ENCODE measurements at places on chromosomes 4 and X.

DNA sequence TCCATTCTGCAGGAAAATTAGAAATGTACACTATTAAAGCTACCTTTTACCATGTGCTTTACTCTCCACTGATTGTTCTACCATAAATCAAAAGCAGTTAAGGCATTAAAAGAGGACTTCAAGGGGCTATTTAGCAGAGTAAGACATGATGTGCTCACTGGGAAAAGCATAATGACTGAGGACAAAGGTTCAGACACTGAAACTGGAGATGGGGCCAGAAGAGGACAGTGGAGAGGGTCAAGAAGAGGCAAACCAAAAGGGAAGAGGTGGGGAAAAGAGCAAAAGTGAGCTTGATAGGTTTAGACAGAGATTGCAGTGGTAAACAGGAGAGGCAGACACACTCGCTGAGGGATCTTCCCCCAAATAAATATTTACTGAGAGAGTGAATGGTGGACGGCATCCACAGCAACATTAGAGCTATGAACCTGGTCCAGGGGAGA, 23.8 kb downstream of the SH3RF1 start:
- no peak for DNase-seq

DNA sequence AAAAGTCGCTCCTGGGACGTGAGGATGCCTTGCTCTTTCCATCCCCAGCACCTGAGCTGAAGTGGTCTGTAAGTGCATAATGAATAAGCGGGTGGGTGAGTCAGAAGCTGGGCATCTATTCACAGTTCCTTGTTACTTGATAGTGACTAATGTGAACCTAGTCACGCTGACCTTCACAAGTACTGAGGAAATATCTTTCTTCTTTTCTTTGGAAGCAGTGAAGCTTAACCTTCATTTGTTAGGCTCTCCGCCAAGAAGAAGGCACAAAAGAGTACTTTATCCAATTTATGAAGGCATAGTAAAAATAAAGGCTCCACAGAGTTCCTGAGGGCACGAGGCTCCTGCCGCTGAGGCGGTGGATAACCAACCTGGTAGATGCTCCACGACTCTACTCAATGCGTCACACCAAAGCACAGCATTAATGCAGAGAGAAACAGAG, 475.7 kb upstream of the SLIT2 start:
- no peak for DNase-seq

- DNase-seq: no peak
Measured at GRCh38 chr4:24796620-24797019, 1.2 kb downstream of the SOD3 start.

DNA sequence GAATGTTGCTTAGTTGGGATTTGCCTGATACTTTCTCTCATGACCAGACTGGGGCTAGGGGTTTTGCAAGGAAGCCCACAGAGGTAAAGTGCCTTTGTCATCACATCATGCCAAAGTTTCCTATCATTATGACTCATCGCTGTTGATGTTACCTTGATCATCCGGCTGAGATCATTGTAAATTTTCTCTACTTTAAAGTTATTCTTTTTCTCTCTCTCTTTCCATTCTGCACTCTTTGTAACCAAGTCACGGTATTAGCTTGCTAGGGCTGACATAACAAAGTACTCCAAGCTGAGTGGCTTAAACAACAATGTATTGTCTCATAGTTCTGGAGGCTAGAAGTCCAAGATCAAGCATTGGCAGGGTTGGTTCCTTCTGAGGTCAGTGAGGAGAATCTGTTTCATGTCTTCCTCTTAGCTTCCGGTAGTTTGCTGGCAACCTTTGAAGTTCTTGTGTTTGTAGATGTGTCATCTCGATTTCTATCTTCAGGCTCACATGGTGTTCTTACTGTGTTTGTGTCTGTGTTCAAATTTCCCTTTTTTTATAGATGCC, 113.0 kb downstream of the DTHD1 start:
- peak; percentile 15 for DNase-seq

- DNase-seq: no peak
Measured at GRCh38 chrX:119887721-119888425, 7.8 kb upstream of the AKAP14 start.

GRCh38 chr4:70614184-70614555, 14.4 kb upstream of the ENAM start:
- no peak for DNase-seq

- DNase-seq: no peak
Measured at GRCh38 chr4:69484011-69484410, 11.7 kb downstream of the UGT2B4 start.

DNA sequence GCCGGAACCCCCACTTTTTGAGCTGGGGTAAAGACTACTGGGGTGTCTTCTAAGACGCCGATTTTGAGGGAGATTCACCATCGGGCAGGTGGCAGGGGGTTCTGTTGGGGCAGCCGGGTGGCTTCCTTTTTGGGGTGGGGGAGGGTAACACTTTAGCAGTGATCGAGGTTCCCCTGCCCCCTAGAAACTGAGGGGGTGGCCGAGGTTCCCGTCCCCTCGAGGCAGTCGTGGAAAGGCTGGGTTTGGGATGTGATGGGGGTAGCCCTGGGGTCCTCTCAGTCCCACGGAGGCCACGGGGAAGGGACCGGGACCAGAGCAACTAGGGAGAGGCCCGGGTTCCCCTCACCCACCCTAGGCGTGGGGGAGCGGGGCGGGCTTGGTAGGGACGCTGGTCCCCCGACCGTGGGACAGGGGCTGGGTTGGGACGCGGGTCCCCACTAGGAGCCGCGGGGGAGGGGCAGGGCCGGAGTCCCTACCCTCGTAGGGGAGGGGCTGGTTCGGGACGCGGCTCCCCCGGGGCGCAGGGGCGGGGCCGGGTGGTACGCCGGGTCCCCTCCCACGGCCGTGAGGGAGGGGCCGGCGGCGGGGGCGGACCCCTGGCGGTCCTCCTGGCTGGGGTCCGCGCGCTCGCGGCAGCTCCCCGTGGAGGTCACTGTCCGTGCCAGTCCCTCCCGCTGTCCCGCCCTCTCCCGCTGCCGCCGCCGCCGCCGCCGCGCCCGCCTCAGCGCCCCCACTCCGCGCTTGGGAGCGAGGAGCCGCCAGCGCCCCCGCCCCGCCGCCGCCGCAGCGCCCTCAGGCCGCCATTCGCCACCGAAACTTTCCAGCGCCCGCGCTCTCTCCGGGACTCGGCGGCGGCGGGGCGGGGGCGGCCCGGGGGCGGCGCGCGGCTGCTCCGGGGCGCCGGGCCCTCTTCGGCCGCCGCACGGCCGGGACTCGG, at the start of gene TBL1X:
Gene TBL1X, plus strand, starts transcription at position 624 of the 937 bp plus-strand sequence. CDS start 188,529 bp downstream, outside the sequence.
- no peak for DNase-seq

- no peak for DNase-seq
Measured at GRCh38 chr4:5821665-5822358, 71.1 kb downstream of the CRMP1 start.

DNA sequence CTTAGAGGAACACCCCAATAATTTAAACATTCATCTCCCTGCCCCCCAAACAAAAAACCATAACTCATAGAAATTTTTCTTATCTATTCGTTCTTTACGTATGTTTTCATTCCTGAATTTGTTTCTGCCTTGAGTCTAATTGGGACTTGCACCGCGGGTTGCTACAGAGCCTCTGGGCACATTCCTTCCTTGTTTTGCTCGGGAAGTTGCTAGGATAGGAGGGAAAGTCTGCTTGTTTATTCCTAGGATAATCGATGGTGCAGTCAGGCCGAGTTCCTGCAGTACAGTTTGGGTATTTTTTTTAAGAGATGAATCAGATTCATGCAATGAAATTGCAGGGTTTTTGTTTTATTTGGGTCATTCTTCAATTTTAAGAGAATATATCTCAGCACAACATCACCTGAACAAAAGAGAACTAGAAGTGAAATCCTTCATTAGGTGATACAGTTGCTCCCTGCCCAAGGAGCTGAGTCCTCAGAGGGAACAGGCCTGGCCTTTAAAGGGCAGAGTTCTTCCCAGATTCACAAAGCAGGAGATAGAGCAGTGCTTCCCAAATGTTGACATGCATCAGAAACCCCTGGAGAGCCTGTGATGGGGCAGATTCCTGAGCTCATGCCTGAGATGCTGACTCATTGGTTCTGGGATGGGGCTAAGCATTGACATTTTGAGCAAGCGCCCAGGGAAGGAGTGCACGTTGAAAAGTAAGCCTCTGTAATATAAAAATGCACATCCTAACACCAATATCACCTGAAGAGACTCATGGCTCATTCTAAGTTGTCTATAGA, 114.9 kb upstream of the FAM9B start:
- DNase-seq: no peak

Measured in Jurkat, Clone E6-1 (cell line).